RPMI7951 (cell line): ENCODE measurements at places on chromosomes 4 and X. TPM values are rescaled to one million over a fixed set of nuclear protein-coding genes. Genes with fewer than 3 reads are reported as not detected.
A peak's percentile ranks its signal among the peaks of the same experiment; 100 is the strongest.

DNA sequence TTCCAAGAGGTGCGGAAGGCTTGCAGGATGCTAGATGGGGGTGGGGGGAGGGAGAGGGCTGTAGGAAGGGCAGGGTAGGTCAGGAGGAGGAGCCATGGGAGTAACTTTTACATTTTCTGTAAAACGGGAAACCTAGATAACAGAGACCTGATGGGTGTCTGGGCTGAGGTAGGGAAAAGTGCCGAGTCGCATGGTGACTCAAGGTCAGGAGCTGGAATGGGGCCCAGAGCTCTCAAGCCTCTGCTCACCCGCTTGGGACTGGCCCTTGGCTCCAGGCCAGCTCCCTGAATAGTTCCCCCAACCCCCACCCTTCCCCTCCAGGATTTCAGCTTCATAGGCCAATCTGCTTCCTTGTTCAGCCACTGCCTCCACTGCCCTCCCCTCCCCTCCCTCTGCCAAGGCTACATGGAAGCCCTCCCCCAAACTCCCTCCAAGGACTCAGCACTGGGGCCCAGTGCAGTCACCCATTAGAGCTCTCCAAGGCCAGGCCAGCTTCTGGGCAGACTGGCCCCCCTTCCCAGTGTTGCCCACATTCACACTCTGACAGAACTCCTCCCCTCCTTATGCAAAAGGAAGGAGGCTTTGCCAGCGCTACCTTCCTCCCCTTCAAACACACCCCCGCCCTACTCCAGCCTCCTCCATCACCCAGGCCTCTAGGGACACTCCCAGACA, 43.6 kb downstream of the TSC22D3 start:
- DNase-seq: peak; percentile 85

- no peak for DNase-seq
Measured at GRCh38 chr4:1826531-1827350, 29.2 kb downstream of the LETM1 start.

DNA sequence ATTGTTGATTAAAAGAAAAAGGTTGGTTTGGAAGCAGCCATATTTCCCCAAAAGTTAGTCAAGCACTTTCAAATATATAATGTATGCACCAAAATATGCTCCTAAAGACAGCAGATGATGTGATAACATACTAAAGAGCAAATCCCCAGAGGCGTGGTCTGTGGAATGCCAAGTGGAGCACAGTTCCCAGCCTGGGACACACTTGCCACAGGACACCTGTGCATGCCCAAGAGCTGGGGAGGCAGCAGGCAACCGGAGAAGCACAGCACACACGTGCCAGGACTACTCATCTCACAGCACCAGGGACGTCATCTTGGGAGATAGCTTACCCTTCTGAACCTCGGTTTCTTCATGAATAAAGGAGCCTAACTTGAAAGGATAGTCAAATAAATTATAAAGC, 12.5 kb downstream of the STX18 start:
- no peak for DNase-seq

Gene HELT
- not detected in 2 replicates for total RNA-seq

- no peak for DNase-seq
Measured at GRCh38 chrX:94524867-94525266, 850.9 kb downstream of the FAM133A start.

- DNase-seq: no peak
Measured at GRCh38 chr4:3384771-3385710, 56.7 kb upstream of the HGFAC start.

Gene MAGEC1
- under 0.01 and 0.10 TPM in 2 replicates for total RNA-seq

DNA sequence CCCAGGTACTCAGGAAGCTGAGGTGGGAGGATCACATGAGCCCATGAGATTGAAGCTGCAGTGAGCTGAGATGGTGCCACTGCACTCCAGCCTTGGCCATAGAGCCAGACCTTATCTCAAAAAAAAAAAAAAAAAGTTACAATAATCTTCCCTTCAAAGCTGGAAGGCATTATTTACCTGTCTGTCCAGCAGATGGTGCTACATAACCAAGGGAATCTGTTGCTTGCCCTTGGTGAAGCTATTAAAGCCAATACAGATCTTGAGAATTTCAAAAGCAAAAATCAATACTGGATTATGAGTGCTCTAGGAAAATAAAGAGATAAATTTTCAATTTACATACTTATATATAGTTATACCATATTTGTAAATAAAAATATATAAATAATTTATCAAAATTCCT, 25.9 kb downstream of the PKD2 start:
- peak; percentile 61 for DNase-seq

- peak; percentile 62 for DNase-seq
Measured at GRCh38 chr4:15963001-15963451, at the start of gene FGFBP2. TSS of gene FGFBP2 (minus strand) at chr4:15963175. CDS start at chr4:15963129, 46 bp downstream.

- peak; percentile 10 for DNase-seq
Measured at GRCh38 chrX:19793471-19793870, 93.9 kb downstream of the SH3KBP1 start.

Gene NUP62CL
- 0.29 TPM in 1 of 2 replicates, not detected in the other for total RNA-seq

Gene TIGD2
- 6.8 TPM in 2 replicates for total RNA-seq

Gene CXXC4
- not detected in 2 replicates for total RNA-seq

Gene TMEM175
- total RNA-seq: 13.5 and 17.4 TPM in 2 replicates

- no peak for DNase-seq
Measured at GRCh38 chr4:1808396-1808795, 15.3 kb downstream of the FGFR3 start.

DNA sequence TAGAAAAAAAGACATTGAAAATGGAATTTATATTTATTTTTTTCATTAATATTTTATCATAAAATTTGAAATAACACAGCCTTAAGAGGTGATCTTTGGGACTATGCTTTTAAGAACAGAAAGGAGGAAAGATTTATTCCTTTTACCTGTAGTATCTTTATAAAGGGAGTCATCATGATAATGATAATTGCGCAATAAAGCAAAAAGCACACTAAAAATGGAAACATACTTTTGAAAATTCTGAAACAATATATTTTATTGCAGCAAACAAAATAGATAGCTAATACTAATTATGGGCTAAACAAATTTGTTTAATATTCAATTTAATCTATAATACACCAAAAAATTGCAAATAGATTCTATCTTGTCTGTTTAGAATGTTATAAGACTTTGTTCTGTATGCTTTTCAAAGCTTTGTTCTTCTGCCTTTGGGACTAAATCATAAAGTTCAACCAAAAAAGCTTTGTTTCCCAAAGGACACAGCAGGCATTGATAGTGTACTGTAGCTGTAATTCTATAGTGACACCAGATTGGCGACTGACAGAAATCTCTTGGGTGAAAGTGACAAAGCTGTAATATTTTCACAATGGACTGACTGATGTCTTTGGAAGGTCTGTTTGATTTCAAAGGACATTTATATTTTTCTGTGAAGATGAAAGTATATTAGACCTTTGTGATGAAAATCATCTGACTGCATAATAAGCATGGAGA, 2156.6 kb upstream of the TENM3 start:
- no peak for DNase-seq

DNA sequence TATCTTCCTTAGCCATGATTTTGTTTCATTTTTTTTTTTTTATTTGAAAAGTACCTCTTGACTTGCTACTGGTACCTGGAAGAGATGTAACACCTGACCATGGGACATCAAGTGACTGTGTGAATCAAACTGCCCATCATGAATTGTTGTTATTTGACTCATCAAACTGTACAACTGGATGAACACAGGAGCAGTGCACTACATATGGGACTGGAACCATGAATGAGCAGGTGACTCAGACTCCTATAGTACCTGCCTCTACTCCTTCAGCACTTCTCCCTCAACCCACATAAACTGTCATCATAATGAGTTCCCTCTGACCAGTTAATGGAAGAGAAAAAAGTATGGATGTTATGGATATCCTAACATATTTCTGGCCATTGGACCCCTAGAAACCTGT, 15.9 kb upstream of the UBE2D3 start:
- no peak for DNase-seq

DNA sequence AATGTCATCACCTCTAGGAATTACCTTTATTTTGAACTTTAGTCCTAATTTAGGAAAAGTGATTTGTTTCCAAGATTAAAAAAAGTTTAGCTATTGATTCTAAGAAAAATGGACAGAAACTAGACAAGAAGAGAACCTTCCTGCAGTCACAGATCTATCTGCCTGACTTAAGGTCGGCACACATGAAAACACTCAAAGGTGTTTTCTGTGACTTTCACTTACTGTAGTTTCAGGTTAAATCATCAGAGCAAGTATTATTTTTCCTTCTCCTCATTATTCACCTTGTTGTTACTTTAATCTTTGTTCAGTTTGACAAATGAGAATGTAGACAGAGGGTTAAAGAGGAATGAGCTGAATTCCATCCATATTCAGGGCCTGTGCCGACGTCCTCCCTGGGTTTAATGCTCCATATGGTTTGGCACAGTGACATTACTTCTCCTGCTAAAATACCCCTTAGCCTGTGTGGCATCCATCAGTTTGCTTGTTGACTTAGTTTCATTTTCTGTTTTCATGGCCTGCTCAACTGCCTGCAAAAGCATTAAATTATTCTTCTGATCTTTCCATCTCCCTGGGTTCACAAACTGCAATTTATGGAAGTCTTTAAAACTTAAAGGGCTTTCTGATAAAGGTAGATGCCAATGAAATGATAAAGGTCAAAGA, 352.7 kb downstream of the NKX6-1 start:
- DNase-seq: peak; percentile 32

Gene NXF2B
- not detected in 2 replicates for total RNA-seq

DNA sequence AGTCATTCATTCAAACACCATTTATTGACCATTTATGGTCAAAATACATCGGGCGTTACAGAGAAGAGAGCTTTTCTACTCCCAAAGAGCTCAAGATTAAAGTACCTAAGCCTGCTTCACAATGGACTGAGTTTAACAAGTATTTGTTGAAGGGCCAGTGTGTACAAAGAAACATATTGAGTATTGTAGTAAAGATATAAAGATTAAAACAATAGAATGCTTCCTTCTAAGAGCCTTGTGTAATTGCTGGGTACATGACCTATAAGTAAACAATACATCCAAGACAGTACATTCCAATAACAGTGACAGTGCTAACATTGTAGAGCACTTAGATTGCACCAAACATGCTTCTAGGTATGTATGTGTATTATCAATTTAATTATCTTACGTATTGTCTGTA, 695.5 kb downstream of the PCDH7 start:
- DNase-seq: no peak

- DNase-seq: no peak
Measured at GRCh38 chrX:4240541-4241194, 527.2 kb upstream of the PRKX start.

GRCh38 chr4:74134500-74134852, 23.4 kb upstream of the MTHFD2L start:
- DNase-seq: no peak

DNA sequence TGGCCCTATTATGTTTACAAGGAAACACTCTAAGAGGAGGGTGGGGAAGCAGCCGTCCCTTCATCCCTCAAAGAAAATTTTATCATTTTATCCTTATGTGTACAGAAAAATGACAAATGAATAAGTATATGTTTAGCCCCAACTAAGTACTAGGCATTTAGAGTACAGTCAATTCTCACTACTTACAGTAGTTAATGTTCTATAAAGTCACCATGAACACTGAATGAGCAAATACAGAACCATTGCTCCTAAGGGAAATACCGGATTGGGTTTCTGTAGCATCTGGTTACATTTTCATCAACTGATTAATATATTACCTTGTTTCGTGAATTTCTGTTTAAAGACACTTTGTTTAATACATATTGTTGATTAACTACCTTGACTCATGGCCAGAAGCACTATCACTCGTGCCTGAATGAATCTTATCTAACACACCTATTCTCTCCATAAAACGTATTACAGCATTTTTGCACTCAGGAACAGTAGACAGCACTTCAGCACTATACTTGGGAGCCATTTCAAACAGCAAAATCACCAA, 109.3 kb downstream of the ASB9 start:
- DNase-seq: no peak

- no peak for DNase-seq
Measured at GRCh38 chr4:155618183-155618838, 48.3 kb upstream of the GUCY1A1 start.

- DNase-seq: no peak
Measured at GRCh38 chr4:16206848-16207247, 19.4 kb downstream of the TAPT1 start.

- no peak for DNase-seq
Measured at GRCh38 chrX:55326985-55327384, 62.3 kb upstream of the PAGE3 start.

Gene SEPSECS
- 4.9 and 5.3 TPM in 2 replicates for total RNA-seq

GRCh38 chr4:1011022-1011665, at the start of gene FGFRL1:
TSS of gene FGFRL1 (plus strand) at chr4:1011626. CDS start at chr4:1012486, 860 bp downstream.
- DNase-seq: peak; percentile 78

DNA sequence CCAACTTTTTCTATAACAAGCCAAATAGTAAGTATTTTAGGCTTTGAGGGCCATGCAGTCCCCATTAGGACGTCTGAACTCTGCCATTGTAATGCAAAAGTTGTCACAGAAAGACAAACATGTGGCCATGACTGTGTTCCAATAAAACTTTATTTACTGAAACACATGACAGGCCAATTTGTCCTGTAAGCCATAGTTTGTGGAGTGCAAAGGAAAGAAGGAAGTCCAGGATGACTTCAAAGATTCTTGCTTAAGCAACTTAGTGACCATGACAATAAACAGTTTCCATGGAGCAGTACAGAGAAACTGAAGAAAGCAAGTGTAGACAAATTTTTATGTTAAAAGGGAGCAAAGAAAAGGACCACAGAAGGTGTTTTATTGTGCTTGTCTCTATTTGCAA, 35.0 kb upstream of the MYOZ2 start:
- DNase-seq: no peak

Gene HTR2C
- 0.20 and 0.24 TPM in 2 replicates for total RNA-seq

DNA sequence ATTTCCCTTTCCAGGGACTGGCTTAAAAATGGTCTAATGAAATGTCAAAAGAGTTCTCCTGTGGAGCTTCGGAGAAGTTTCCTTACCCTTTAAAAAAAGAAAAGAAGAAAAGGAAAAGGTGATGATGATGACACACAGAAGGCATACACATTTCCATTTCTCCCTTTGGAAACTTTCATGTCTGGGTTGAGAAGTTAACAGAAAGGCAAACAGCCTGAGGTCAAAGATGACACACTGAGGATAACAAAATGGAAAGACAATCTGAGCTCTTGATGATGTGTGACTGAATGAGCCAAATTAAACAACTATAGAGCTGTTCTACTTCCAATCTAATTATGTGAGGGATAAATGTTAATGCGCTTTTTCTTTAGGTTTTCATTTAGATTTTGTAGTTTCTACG, 32.2 kb downstream of the NFXL1 start:
- no peak for DNase-seq

GRCh38 chr4:17618926-17619325, 4.5 kb downstream of the MED28 start:
- no peak for DNase-seq

Gene GK2
- not detected in 2 replicates for total RNA-seq

Gene RAB40A
- total RNA-seq: not detected in 2 replicates
